Suppressor macrophage (primary cell): ENCODE measurements at places on chromosomes 1 and 21.

GRCh38 chr1:156112276-156113137, 2.0 kb upstream of the LMNA start:
- DNase-seq, result no peak

DNA sequence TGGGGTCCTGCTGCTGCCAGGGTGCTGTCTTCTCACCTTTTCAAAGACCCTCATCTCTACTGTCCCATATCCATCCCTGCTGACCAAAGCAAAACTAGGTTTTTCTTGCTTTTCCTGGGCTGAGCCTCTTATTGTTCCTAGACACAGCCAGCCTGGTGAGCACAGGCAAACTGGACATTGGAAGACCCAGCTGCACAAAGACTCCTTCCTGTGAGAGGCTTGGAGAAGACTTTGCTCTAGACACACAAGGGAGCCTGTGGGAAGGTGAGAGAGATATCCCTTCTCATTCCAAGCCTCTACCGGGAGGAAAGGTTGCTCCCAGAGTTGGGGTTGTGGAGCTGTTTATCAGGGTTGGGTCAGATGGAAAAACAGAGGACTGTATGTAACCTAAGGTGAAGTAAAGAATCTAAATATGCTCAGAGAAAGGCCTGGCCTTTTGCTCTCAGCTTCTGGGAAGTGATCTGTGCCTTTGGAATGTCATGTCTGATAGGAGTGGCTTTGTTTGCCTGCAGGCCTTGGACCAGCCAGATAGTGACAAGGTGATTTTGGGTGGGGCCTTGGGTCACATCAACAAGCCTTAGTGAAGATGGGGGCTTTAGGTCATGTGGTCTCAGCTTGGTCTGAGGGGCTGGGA, 87.6 kb upstream of the RUNX1 start:
- DNase-seq, result no peak

- DNase-seq, result peak; percentile 18
Observed at GRCh38 chr1:111205714-111206050, 5.2 kb upstream of the DENND2D start.

GRCh38 chr1:230000493-230001184, 66.4 kb upstream of the GALNT2 start:
- no peak for DNase-seq

DNA sequence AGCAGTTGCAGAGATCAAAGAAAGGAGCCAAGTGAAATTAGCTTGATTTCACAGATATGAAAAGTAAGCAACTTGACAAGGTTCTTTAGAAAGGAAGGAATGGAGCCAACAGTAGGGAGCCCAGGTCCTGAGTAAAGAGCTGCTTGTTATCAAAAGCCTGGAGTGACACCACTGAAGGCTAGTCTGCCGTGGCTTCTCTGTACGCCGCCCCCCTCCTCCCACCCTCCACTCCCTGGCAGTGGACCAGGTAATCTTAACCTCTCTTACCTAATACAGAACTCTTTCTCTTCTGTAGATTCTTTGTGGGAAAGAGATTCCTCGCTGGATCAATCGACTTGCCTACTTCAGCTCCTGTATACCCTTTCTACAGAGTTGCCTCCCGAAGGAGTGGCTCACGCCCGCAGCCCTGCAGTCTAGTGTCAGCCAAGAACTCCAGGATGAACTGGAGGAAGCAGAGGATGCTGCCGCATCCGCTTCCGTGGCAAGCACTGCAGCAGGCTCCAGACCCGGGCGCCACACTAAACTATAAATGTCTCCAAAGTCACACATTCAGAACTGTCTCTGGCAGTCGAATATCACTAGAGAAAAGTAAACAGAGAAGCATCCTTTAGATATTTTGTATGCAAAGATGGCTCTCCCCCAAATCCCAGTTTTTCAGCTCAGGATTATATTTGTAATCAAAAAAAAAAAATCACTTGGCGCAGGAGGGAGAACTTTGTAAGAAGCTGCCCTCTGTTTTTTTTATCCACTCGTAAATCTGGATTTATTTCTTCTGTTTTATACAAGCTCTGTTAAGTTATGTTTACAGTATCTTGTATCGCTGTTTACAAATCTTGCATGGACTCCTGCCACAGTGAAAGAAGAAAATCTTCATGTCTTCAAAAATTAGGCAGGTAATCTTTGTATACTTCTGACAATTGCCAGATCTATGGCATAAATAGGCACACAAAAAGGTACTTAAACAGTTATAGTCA, 52.6 kb downstream of the DESI2 start:
- no peak for DNase-seq

- DNase-seq, result no peak
Observed at GRCh38 chr1:165880993-165881392, 53.6 kb downstream of the UCK2 start.

GRCh38 chr1:158933621-158934020, 2.3 kb downstream of the PYHIN1 start:
- DNase-seq, result no peak

GRCh38 chr1:93605026-93605568, 76.5 kb downstream of the BCAR3 start:
- no peak for DNase-seq

DNA sequence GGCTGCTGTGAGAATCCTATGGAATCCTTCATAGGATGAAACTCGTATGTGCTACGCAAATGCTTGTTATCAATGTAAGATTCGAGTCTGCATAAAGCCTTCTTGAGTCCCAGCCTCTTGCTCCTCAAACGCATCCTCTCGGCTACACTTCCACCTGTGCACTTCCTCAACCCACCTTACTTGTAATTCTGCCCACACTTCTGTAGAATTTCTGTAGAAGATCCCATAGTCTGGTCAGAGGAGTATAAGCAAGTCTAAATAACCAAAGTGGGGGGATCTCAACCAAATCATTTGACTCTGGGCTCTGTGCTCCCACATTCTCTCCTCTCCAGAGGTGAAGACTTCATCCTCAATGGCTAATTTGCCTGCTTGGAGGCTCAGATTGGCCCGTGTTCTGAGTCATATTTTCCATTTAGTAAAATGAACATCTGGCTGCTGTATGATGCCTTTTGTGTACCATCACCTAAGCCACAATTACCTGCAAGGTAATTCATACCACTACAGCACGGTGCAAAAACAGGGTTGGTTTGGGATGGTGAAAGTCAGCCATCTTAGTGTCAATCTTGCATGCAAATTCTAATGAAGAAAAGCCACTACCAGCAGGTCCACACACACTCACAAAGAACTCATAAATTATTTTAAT, 63.2 kb downstream of the ITPKB start:
- DNase-seq, result no peak

GRCh38 chr1:162498496-162498810, 835 bp downstream of the UHMK1 start:
- DNase-seq, result peak; percentile 28

GRCh38 chr1:43269627-43270375, at the start of gene TMEM125:
Gene TMEM125, plus strand, starts transcription at chr1:43269983. Its CDS starts 2,740 bp downstream, at chr1:43272723.
- no peak for DNase-seq

GRCh38 chr1:218421531-218421930, 76.4 kb downstream of the TGFB2 start:
- no peak for DNase-seq

DNA sequence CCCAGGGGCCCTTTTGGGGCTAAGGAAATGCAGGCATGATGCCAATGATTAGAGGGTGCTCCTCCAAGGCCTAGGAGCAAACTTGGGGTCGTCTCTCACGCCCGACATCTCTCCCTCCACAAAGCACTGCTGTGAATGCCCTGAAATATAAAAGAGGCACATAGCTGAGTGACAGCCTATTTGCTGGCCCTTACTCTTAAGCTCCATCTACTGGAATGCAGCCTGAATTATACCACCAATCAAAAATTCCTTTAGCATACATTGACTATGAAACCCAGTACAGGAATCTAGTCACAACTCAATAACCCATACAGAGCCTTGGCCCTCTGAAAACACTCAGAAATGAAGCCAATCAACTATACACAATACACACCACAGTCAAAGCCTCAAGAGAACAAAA, 105.5 kb downstream of the LRIG2 start:
- DNase-seq, result no peak

GRCh38 chr1:79322511-79323027, 316.0 kb upstream of the ADGRL4 start:
- DNase-seq, result no peak

DNA sequence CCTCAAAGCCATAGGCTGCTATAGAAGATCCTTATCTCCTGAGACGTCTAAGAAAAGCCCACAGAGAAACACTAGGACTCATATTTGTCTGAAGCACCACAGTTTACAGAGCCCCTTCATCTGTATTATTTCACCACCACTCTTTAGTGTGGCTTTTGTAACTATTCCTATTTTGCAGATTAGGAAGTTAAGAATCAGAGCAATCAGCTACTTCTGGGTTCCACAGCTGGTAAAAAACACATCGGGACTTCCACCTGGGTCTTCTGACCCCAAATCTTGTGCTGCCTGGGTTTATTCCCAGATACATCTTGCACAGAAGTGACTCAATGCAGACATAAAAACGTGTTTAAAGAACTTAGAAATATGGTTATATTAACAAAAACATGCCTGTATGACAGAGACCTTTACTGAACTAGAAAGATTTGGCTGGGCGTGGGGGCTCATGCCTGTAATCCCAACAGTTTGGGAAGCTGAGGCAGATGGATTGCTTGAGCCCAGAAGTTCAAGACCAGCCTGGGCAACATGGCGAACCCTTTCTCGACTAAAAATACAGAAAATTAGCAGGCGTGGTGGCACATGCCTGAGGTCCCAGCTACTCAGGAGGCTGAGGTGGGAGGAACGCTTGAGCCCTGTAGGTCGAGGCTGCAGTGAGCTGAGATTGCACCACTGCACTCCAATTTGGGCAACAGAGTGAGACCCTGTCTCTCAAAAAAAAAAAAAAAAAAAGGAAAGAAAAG, 40.9 kb downstream of the ELK4 start:
- DNase-seq, result peak; percentile 10

- no peak for DNase-seq
Observed at GRCh38 chr1:80385650-80386049, 1379.1 kb upstream of the ADGRL4 start.

DNA sequence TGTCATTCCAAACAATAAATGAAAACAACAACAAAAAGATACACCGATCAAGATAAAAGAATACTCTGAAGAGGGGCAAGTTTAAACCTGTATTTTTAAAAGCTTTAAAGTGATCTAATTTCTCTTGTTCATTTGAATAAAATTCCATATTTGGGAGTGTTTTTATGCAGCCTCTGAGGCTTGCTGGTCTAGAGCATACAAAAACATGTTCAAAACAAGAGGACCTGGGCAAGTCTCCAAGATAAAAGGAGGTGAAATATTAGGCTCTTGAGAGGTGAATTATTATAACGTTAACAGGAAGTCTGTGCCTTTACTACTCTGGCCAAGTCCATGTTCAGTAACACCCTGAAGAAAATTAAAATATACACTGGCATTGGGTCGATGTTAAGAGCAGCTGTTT, 20.1 kb downstream of the URB1 start:
- no peak for DNase-seq

- DNase-seq, result no peak
Observed at GRCh38 chr21:46094401-46095082, 3.4 kb upstream of the COL6A2 start.

GRCh38 chr1:53338423-53338822, 10.6 kb upstream of the LRP8 start:
- DNase-seq, result no peak

DNA sequence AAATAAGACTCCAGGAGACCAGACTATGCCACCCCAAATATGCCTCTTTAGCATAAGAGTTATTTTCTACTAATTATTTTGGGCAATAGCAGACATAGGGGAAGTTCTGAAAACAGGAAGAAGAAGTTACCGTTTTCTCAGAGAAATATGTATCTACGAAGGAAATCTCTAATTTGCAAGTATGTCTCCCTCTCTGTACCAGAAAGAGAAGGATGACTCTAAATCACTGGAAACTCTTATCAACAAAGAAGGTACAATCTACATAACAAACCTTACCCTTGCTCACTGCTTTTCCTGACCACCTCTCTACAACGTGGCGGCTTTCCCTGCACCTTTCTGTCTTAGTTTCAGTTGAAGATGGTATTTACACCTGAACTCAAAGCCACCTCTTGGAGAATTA, 49.0 kb downstream of the OMA1 start:
- no peak for DNase-seq

DNA sequence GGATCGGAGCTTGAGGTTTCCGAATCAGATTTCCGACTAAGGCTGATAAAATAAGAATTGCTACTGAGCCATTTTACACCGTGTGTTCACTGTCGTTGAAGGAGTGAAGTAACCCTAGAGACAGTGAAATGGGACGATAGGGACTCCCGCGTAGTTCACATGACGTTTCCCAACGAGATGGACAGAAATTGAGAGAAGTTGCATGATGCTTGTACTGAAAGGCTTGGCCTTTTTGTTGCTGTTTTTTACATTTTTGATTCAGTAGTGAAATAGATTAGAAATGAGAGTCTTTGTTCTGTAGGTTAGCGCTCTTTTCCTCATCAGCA, 1.2 kb downstream of the KHDRBS1 start:
- DNase-seq, result no peak

DNA sequence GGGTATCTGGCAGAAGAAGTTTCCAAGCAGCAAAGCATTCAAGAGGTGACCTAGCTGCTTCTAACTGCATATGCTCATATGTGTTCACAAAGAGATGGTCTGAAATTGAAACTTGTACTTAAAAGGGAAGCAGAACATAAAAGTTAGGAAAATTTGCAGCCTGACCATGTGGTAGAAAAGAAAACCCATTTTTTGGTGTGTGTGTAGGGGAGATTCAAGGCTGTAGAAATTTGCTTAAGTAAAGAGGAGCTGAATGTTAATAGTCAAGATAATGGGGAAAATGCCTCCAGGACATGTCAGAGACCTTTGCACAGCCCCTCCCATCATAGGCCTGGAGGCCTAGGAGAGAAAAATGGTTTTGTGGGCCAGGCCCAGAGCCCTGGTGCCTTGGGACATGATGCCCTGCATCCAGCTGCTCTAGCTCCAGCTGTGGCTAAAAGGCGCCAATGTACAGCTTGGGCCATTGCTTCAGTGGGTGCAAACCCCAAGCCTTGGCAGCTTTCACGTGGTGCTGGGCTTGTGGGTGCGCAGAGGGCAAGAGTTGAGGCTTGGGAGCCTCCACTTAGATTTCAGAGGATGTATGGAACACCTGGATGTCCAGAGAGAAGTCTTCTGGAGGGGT, 54.9 kb downstream of the DHRS3 start:
- DNase-seq, result no peak

DNA sequence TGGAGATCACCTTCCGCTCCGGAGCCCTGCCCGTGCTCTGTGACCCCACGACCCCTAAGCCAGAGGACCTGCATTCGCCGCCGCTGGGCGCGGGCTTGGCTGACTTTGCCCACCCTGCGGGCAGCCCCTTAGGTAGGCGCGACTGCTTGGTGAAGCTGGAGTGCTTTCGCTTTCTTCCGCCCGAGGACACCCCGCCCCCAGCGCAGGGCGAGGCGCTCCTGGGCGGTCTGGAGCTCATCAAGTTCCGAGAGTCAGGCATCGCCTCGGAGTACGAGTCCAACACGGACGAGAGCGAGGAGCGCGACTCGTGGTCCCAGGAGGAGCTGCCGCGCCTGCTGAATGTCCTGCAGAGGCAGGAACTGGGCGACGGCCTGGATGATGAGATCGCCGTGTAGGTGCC, 9.6 kb downstream of the SPATA46 start:
- DNase-seq, result no peak

GRCh38 chr1:1451696-1452364, 2.3 kb downstream of the ATAD3C start:
- no peak for DNase-seq
